Stimulated activated CD4-positive, alpha-beta T cell treated with anti-CD3 and anti-CD28 coated beads, Interleukin-1b, Interleukin-23, amount 100 ng/mL, for 24 hours (primary cell): ENCODE measurements at places on chromosomes 5 and 9.

DNA sequence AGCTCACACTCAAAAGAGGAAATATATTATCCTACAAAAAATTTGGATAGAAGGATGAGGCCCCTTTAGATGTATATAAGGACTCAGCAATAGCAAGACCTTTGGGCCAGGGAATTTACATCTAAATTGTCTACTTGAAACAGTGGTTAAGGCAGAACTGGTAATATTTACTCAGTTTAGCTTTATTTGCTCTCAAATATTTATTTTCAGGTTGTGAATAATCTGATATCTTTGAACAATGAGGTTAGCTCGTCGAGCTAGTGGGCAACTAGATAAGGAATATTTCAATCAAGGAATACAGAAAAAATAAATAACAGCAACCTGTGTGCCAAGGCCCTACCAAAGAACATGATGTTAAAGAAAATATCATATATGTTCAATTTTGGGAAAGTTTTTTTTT lies 966.3 kb downstream of the DTWD2 start:
- no peak for DNase-seq

DNA sequence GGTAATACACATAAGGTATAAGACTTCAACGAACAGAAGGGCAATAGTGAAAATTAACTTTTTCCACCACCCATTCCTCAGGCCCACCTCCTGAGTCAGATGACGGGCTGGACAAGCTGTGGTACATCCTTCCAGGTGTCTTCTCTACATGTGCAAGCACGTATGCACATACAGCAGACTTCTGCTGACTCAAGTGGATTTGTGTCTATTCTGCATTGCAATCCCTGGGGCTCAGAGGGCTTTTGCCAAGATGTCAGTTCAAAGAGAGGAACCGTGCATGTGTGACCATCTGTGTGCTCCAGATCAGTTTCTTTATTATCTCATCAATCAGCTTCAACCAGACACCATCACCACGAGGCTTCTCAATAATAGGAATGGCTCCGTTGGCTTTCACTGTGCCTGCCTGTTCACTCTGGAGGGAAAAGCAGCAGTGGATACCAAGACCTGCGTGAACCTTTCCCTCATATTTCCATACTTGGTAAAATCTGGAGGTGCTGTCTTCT lies 288.4 kb downstream of the MTRR start:
- no peak for DNase-seq

- no peak for DNase-seq
Observed at GRCh38 chr9:87711857-87712800, 13.8 kb upstream of the CTSL start.

DNA sequence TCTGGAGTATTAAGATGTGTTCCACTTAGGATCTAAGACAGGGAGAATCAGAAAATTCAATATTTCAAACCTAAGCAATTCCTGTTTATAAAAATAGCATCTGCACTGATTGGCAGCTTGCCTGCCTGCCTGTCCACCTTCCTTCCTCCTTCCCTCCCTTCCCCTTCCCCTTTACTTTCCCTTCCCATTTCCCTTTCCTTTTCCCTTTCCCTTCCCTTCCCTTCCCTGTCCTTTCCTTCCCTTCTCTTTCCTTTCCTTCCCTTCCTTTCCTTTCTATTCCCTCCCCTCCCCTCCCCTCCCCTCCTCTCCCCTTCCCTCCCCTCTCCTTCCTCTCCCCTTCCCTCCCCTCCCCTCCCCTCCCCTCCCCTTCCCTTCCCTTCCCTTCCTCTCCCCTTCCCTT lies 40.8 kb downstream of the PRDM6 start:
- no peak for DNase-seq

DNA sequence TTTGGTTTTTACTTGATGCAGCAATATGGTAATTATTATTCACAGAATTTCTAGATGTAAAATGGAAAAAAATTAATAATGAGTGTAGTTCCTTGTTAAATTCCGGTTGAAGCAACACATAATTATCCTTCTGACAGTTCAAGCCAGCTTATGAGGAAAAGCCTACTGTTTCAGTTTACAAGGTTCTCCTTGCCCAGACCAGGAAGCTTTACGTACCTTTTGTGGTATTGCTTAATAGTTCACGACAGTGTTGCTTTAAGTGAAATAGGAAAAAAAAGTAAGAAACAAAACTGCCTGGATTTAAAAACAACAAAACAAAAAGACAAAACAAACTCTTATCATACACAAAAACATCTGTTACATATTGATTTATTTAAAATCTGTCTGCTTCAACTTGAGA lies 547.3 kb upstream of the C9orf72 start:
- no peak for DNase-seq

DNA sequence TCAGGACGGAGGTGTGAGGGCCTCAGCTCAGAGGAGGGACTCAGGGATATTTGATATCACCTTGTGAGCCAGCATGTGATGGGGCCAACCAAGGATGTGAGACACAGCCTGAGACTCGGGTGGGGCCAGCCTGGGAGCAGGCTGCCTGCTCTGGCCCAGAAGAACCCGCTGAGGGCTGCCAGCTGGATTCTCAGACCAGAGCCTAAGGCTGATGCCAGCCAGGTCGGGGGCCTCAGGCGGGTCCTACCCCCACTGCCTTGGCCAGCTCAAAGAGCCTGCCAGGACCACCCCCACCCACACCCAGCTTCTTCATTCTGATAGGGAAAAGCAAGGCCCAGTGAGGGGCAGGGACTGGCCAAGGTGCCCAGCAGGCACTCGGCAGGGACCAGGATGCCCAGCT lies 20.3 kb upstream of the DUSP1 start:
- DNase-seq = no peak

DNA sequence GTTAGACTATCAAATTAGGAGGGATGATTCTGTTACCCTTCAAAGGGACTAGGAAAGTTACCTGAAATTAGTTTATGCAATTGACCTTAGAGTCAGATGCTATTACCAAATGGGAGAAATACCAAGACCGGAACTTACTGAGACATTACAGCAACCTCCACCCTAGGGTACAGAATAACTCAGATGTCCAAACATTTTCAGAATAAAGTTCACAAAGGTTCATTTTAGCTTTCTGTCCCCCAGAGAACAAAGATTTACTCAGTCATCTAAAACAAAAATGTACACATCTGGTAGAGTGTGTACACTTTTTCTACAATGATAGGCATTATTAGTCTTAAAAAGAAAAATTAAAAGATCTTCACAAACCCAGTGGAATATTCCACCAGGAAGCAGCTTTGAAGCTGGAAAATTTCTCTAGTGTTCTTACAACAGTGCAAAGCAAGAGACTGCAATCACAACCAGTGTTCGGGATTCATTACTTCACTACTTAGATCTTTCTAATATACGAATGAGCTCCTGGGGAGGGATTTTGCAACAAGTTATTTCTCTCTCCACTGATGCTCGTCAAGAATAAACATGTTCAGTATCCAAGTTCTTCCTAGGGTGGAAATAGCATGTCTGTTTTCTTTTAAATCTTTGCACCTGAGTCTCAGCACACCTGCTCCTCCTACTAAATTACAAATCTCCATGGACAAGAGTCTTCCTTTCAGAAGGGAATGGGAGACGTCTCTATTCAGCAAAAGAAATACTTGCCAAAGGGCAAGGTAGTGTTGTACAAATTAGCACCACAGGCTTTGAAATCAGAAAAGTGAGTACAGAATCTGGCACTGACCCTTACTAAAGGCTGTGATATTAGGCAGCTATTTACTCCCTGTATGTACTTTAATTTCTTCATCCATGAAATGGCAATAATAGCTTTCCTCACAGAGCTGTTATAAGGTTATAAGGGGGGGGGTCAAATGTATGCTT lies 8.8 kb downstream of the ETF1 start:
- no peak for DNase-seq

DNA sequence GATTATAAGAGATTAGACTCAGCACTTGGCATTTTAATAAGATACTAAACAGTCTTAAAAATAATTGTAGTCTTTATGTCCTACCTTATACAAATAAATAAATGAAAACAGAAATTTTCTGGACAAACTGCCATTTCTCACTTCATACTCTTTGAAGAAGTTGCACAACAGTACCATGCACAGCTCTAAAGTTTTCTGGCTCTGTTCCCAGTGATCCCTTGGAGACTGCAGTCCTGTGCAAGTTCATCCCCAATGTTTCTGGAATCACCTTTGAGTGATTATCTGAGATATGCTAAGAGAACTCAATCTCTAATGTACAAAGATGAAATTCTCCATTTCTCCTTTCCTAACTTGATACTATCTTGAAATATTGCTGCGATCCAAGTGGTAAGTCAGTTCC lies 330.4 kb upstream of the EDIL3 start:
- DNase-seq = no peak

DNA sequence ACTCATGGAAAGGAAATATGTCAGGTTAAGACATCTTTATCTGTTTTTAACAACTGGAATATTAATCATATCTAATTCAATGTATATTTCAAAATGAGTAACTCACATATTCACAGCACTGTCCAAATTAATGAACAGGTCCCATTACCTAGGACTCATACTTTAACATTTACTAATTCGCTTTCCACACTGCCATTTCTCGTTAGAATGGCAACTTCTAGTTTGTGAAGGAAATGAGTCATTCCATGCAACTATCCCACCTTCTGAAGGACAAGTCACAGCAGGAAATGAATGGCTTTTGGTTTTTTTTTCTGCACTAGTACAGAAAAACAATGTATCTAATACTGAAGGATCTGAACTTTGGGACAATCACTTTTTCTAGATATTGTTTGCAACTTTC lies 24.6 kb upstream of the IFNK start:
- DNase-seq = no peak

DNA sequence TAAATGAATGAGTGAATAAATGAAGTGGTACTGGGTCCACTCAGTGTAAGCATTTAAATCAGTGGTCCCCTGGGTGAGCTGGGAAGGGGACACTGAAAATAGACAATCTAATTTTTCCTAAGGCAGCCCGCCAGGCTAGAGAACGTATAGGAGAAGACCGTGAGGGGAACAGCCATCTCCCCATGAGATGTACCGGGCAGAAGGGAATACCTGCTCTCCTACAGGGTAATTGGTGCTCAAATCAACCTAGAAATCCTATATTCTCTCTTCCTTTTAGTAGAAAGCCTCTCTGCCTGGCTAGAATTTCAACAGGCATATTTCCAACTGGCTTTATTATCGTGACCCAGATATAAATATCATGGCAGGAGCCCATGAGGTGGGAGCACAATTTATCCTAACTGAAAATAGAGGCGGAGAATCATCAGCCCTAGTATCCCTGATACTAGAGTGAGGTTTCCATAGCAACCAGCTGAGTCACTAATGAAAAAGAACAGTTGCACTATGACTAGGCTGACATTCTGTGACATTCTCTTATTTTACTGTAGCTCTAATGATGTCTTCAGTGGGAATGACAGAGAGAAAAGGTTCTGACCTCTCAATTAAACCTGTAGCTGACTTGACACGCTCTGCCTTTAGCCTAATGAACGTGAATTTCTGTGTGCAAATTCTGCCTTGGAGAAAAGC lies 96.5 kb upstream of the CAST start:
- no peak for DNase-seq

- no peak for DNase-seq
Observed at GRCh38 chr5:124655921-124656511, 90.4 kb downstream of the ZNF608 start.

DNA sequence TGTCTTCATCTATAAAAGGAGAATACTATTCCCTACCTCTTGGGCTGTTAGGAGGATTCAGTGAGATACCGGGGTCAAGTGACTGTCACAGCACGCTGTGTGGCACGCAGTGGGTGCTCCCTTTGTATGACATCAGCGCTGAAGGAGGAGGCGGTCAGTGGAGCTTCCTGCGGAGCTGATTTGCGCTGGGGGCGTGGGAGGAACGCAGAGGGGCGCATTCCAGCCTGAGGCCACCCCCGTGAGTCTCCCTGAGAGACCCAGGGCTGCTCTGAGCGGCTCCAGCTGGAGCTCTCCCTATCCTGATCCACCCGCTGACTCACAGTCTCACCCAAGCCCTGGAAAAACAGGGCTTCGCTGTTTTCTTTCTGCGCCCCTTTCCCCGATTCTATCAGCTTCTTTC lies 24.3 kb upstream of the NEURL1B start:
- no peak for DNase-seq

- no peak for DNase-seq
Observed at GRCh38 chr5:57434227-57434640, 48.4 kb downstream of the ACTBL2 start.

- no peak for DNase-seq
Observed at GRCh38 chr9:20559231-20559890, 62.9 kb downstream of the MLLT3 start.

DNA sequence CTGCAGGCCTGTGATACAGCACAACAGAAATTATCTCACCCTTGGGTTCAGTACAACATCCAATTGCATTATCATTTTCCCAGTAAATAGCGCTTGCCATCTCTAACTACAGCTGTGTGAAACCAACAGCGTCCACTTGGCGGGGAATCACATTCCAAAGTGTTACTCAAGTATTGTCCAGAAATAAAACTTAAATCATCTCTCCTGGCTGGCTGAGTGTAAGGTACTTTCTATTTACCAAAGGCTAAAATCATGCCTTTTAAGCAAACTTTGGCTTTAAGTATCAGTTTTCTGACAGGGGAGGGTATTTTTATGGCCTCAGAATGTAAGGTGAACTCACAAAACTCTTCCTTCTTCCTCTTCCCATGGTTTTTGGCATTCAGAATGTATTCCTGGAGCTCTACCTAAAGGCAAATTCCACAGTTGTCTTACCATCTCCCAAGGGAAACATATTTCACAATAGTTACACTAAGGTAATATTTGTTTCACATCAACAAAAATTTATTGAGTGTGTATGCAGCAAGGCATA lies 205.6 kb upstream of the MPDZ start:
- no peak for DNase-seq

GRCh38 chr5:121285801-121286521 lies 565.7 kb upstream of the FTMT start:
- no peak for DNase-seq

DNA sequence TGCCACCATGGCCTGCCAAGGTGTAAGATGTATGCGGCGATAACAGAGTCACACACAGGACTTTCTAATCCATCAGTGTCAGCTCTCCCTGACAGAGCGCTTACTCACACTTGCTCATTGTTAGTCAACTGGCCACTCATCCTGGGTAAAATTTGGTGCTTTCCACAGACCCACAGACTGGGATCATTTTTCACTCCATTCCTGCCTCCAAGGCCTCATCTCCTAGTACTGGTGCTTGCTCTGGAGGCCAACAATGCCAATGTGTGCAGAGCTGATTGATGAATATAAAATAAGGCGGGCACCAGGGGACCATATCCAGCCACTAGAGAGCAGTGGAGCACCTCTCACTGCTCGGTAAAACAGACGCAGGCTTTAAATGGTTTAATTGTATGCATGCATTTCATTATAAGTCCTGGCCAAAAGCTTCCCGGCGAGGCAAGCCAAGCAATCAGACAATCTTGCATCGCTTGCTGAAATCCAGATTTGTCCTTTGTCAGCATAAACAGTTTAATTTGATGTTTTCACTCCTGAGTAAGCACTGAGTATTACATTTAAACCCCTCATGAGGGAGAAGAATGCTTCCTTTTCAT lies 22.3 kb downstream of the PSMB7 start:
- DNase-seq = no peak

DNA sequence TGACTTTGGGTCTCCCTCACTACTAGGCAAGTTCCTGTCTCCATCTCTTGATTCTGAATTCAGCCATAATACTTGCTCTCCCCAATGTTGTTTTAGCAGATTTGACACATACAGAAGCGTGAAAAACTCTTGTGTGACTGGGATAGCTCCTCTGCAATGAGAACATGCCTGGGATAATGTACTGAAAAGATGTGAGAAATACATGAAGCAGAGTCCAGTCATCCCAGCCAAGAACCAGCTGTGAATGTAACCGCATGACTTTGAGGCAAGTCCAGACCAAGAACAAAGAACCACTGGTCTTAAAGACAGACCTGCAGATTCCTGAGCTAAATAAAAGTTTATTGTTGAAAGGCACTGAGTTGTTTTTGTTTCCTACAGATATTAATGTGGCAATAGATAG lies 135.0 kb downstream of the NMUR2 start:
- no peak for DNase-seq
